H4 (cell line): ENCODE measurements at places on chromosomes 12 and 14. TPM values are rescaled to one million over a fixed set of nuclear protein-coding genes. Genes with fewer than 3 reads are reported as not detected.

- DNase-seq, result no peak
Measured at GRCh38 chr14:38989922-38990546, 113.0 kb downstream of the SEC23A start.

- DNase-seq, result no peak
Measured at GRCh38 chr12:65082406-65082805, 38.7 kb downstream of the WIF1 start.

DNA sequence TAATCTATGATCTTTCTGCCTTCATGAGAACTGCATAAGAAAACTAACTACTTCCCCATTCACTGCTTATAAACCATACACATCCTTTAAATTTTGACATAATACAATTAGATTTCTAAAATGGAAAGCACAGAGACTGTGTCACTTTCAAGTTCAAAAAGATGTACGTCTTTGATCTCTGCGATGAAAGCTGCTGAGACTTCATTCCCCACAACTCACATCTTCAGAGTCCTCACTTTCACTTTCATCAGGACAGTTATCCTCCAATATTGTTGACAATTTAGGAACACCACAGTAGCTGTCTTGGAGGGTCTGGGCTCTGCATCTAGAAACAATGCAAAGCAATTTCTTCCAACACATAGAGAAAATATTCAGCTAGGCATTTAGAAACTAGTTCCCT lies 47.9 kb upstream of the KCNC2 start:
- DNase-seq, result no peak

- DNase-seq, result no peak
Measured at GRCh38 chr14:67729072-67729885, 27.6 kb downstream of the RDH12 start.

DNA sequence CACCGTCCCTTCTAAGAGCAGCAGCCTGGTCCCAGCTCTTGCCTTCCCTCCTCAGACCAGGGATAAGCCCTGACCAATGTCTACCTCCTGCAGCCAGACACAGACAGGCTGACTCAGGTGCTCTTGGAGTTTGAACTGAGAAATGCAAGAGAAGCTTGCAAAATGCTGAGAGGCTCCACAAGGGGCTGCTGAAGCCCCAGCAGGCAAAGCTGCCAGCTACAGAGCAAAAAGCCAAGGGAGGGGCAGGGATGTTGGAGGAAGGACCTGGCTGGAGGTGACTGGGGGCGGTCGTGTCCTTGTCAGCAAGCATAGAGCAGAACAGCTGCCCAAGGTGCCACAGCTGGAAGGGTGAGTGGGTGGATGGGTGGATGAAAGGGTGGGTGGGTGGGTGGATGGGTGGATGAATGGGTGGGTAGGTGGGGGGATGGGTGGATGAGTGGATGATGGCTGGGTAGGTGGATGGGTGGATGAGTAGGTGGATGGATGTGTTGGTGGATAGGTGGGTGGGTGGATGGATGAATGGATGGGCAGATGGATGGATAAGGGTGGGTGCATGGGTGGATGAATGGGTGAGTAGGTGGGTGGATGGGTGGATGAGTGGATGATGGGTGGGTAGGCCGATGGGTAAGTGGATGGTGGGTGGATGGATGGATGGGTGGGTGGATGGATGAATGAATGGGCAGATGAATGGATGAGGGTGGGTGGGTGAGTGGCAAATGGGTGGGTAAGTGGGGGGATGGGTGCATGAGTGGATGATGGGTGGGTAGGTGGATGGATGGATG lies 4.0 kb upstream of the INF2 start:
- DNase-seq, result no peak

DNA sequence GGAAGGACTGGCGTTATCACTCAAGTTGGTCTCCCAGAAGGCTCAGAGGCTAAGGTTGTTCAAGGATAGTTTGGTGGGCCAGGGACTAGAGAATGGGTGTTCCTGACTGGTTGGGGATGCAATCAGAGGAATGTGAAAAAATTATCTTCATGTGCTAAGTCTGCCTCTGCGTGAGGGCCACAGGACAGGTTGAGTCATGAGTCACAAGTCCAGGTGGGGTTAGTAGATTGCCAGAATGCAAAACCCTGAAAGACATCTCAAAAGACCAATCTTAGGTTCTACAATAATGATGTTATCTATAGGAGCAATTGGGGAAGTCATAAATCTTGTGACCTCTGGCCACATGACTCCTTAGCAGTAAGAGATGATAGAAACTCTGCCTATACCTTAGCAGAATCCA lies 220.1 kb upstream of the EEA1 start:
- DNase-seq, result no peak

- DNase-seq, result no peak
Measured at GRCh38 chr14:68162887-68163286, 343.3 kb downstream of the RAD51B start.

TMEM253 gene
- total RNA-seq, result 0.47 and 0.68 TPM in 2 replicates

ITPK1 gene
- 18.8 and 24.0 TPM in 2 replicates for total RNA-seq

OTX2 gene
- total RNA-seq, result not detected in 2 replicates
